ENCODE measurements at places on chromosomes 5 and 9.

- DNase-seq, result no peak
Observed at GRCh38 chr5:81513473-81513872, 119.5 kb upstream of the ACOT12 start.

DNA sequence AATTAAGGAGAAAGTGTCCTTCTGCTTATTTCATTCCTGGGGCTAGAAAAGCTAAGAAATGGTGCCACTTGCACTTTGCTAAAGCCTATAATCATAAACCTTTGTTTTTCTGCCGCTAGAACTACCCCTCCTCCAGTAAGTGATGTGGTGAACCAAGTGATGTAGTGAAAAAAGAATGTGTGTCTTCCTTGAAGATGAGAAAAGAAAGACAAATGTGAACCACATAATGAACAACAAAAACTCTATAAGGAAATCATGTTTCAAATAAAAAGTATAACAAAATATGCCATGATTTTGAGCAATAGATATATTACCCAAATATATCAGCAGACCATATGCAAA lies 179.0 kb upstream of the SGCD start:
- DNase-seq, result no peak

GRCh38 chr9:76716085-76716672 lies 48.1 kb upstream of the PCA3 start:
- DNase-seq, result no peak

- DNase-seq, result no peak
Observed at GRCh38 chr9:15018096-15018637, 107.9 kb upstream of the FREM1 start.

DNA sequence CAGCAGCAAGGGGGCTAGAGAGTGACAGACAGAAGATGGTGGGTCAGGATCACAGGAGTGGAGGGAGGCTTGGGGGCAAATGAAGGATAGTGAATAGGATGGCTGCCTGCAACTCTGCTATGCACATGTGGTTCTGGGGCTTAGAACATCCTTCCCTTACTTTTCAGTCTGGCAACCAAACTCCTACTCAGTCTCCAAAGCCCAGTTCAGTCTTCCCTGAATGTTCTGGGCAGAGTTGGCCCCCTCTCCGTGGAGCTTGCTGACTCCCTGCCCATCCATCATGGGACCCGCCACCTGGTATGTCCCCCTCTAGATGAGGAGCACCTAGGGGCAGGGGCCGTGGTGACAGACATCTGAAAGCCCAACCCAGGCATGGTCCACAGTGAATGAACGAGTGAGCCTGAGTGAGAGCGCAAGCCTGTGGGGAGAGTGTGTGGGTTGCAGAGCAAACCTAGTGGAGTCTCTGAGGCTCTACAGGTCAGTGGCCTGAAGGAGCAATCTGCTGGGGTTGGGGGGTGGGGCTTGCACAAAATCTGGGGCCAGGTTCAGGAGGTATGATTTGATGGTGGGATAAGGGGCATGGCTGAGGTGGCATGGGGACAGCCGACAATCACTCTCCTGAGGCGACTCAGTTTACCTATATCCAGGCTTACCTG lies 180.6 kb downstream of the FGF18 start:
- peak; percentile 15 for DNase-seq

- peak; percentile 97 for DNase-seq
Observed at GRCh38 chr9:107612136-107612535, 122.6 kb upstream of the KLF4 start.

DNA sequence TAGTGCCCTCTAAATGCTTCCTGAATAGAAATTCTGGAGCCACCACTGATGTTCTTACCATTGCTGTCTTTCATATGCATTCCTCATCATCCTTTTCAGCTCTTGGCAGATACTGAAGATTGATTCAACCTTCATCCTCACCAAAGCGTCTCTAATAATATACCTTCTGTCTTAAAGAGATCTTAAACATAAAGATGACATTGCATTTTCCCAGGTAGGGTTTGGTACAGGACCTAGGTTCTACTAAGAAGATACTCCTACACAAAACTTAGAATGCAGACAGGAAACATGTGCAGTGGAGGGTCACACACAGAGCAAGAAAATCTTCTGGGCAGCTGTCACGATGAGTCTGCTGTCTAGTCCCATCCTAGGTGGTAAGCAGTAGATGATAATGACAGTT lies 41.0 kb upstream of the RPS23 start:
- DNase-seq, result no peak

GRCh38 chr5:90987726-90988125 lies 395.4 kb downstream of the ARRDC3 start:
- no peak for DNase-seq

GRCh38 chr5:4570047-4570995 lies 569.8 kb upstream of the ADAMTS16 start:
- no peak for DNase-seq

- no peak for DNase-seq
Observed at GRCh38 chr9:8800196-8800595, 1000.6 kb upstream of the DMAC1 start.

DNA sequence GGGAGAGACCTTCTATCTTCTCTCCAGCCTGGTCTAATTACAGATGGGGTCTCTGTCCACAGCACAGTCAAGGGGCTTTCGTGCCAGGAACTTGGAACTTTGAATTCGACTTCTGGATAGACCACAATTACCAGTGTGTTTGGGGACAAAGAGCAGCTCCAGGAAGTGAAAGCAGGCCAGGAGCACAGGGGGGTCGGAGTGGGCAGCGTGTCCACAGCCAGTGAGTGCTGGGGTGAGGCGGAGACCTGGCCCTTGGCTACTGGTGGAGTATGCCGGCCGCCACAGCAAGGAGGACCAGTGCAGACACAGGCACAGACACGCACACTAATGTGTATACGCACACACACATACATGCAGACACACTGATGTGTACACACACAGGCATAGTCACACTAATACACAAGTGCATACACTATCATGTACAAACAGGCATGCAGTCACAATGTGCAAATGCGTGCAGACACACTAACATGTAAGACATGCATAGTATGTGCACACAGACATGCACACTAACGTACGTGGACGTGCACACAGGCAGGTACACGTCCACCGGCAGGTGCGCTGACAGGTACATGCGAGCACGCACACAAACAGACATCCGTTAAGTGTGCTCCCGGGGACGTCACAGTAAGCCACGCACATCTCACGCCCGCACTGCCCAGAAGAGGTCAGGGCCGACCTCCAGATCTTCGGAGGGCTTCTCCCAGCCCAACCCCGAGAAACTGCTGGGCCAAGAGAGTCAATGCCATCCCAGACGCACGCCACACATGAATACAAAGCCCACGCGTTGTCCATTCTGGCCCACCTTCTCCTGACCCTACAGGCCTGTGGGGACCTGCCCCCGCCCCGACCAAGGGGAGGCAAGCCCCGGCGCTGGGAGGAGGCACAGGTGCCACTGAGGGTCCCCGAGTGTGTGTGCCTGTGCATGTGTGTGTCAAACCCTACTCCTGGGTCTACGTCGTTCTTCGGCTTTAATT lies 46.5 kb downstream of the NKD2 start:
- DNase-seq, result no peak

GRCh38 chr9:134683714-134684374 lies 42.2 kb downstream of the COL5A1 start:
- no peak for DNase-seq

GRCh38 chr9:123394291-123395235 lies 38.6 kb downstream of the CRB2 start:
- DNase-seq, result no peak

- DNase-seq, result no peak
Observed at GRCh38 chr5:51995773-51996306, 612.6 kb downstream of the ISL1 start.

DNA sequence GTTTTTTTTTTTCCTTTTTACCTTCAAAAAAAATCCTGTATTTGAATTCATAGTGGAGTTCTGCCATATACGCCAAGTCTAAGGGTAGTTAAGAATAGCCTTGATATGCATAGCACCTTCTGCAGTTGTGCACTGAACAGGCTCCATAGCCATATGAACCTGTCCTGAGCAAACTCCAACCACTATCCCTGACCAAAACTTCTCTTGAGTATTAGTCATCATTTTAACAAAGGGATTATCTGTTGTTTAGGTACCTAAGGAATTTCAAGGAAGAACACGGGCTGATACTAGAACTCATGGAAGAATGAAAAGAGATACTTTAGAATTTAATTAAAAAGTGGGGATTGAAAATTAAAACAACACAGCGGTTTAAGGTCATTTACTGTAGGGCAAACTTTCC lies 1.9 kb upstream of the FBXO38 start:
- DNase-seq, result no peak

- DNase-seq, result no peak
Observed at GRCh38 chr9:115712981-115713380, 440.6 kb upstream of the PAPPA start.

DNA sequence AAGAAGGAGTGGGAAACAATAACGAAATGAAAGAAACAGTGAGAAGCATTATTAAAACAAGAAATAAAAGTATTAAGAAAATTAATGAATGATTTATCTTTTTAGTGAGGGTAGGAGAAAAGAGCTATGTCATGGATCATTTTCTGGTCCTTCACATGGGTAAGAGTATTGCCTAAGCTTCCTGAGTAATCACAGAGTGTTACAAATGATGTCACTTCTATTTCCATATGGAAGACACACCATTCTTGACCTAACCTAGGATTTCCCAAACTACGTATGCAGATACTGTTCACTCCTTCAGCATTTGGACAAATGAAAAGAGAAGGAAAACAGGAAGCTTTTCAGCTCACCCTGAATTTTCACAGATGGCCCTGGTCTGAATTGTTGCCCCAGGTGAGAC lies 3.3 kb upstream of the TSLP start:
- DNase-seq, result no peak

- no peak for DNase-seq
Observed at GRCh38 chr5:171673328-171673727, 112.3 kb upstream of the SMIM23 start.

- DNase-seq, result peak; percentile 1
Observed at GRCh38 chr9:20760246-20760891, 76.3 kb downstream of the FOCAD start.

- DNase-seq, result no peak
Observed at GRCh38 chr9:105503881-105504280, 54.0 kb upstream of the FKTN start.

GRCh38 chr9:108474356-108474755 lies 381.4 kb downstream of the ACTL7B start:
- no peak for DNase-seq

DNA sequence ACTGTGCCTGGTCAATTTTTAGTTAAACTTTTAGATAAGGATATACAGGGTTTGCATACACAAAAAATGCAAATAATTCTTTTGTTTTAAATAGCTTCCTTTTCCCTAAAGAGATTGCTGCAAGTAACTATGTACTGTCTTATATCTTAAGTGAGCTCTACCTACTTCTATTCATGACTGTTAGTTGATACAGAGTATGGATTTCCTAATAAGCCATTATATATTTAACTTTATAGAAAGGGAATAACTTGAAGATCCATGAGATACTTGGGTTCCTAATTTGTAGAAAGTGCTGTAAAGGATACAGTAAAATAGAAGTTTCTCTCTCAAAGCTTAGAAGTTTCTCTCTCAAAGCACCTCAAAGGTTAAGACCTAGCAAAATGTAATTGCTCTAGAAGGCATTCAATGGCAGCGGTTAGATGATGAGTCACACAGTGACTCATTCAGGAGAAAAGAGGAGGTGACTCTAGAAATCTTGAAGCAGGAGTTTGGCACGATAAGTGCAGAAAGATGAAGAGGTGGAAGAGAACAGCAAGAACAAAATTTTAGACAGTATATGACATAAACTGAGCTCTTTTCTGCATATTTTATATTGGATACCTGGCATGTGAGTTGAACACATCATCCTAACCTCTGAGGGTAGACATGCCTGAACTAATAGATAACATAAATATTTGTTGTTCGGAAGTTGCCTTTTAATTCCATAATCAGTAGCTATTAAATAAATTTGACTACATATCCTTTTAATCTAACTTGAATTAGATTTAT lies 5.5 kb upstream of the DNAJC21 start:
- DNase-seq, result peak; percentile 61

- DNase-seq, result no peak
Observed at GRCh38 chr5:88691945-88692868, 190.8 kb downstream of the MEF2C start.

DNA sequence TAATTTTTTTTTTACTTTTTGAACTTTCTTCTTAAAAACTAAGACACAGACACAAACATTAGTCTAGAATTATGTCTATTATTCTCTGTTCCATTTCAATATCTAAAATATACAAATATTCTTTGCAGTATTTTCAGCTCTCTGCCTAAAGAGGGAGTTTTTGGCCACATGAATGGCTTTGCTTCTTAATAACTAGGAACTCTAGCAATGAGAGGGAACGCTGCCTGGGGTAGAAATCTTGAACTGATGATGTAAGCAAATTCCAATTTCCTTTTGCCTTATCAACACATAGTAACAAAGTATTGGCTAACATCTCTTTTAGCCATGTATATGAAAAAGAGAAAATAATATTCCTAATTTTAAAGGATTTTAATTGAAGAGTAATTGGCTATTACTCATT lies 51.9 kb downstream of the SLC25A46 start:
- no peak for DNase-seq

GRCh38 chr5:141514330-141515133 lies 25.7 kb downstream of the PCDHGC5 start:
- no peak for DNase-seq

DNA sequence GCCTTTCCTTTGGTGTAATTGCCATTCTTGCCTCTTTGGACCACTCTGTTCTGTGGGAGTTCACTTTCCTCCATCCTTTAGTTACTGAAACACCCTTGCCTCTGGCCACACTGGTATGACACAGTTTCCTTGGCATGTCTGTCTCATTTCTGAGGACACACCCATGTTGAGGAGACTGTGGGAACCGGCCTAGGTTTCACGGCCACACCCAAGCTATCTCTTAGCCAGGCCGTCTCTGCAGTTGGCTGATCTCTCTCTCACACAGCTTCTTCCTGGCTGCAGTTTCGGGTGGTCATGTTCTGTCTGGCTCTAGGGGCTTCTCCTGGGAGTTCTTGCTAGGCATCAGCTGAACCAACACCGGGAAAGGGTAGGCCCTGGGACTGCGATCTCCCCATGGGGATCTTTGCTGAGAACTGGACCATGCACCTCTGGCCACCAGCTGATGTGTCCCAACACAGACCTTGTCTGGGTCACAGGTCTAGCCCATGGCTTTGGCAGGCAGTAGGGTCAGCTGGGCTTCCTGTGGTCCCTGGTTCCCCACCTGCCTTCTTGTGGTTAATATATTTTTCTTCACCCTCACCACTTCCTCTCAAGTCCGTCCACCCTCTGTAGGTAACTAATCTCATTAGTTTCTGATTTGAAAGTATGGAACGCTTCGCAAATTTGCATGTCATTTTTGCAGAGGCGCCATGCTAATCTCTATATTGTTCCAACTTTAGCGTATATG lies 24.9 kb downstream of the ARHGEF37 start:
- no peak for DNase-seq
